ENCODE measurements at places on chromosomes 13 and 19.

- DNase-seq: peak; percentile 43
These were observed 8.9 kb downstream of the ATG4D start for GRCh38 chr19:10552510-10553053.

DNA sequence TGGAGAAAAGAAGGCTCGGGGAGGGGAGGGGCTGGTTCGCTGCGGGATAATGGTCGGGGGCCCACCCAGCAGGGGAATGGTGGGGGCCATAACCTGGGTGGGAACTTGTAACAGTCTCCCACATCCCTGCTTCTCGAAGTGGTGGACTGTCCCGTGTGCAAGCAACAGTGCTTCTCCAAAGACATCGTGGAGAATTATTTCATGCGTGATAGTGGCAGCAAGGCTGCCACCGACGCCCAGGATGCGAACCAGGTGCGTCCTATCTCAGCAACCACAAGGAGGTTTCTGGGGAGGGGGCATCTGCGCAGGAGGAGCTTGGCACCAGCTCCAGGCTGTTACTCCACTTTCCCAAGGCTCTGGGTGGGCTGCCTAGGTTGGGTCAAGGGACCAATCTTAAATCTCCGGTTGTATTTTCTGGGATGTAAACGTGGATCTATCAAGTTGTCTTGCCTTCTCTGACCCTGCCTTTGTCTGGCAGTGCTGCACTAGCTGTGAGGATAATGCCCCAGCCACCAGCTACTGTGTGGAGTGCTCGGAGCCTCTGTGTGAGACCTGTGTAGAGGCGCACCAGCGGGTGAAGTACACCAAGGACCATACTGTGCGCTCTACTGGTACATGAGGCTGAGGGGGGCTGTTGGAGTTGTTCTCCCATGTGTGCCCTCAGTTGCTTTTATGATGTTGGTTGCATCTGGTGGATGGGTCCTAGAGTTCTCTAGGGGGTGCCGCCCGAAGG lies 1.6 kb downstream of the TRIM28 start:
- no peak for DNase-seq

- DNase-seq: no peak
These were observed 1.6 kb upstream of the APOC1 start for GRCh38 chr19:44912854-44913253.

GRCh38 chr13:21567714-21568113 lies 36.3 kb downstream of the MICU2 start:
- no peak for DNase-seq

- no peak for DNase-seq
These were observed 1090.4 kb downstream of the PCDH9 start for GRCh38 chr13:66139701-66140100.

- no peak for DNase-seq
These were observed 53.5 kb downstream of the KATNAL1 start for GRCh38 chr13:30253830-30254229.

DNA sequence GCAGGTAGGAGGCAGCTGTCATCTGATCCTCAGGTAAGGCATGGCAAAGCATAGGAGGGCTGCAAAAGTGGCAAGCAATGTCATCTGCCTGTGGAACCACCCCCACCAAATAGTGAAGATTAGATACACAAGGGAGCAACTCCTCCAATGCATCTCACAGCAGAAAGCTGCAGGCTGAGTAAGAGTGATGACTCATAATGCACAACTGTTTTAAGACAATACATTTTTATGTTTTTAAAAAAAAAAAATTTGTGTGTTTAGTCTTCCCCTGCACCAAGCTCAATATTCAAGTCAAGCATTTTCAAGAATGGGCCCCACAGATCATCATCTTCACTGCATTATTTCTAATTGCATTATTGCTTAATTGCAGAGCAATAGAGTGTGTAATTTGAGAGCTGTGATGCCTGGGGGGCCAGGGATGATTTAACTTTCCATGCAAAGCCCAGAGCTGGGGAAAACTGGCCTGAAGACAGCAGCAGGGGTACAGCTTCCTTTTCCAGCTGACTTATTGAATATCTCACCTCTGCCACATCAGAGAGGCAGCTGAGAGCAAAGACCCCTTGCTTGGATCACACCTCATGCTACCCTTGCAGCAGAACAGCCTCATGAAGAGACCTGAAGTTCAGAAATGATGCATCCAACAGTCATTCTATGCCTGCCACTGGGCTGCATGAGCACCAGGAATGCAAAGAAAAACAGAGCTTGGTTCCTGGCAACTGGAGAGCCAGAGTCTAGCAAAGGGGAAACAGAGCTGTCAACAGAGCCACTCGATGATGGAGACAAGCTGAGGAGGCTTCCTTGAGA lies 22.7 kb upstream of the POP4 start:
- DNase-seq: peak; percentile 44

DNA sequence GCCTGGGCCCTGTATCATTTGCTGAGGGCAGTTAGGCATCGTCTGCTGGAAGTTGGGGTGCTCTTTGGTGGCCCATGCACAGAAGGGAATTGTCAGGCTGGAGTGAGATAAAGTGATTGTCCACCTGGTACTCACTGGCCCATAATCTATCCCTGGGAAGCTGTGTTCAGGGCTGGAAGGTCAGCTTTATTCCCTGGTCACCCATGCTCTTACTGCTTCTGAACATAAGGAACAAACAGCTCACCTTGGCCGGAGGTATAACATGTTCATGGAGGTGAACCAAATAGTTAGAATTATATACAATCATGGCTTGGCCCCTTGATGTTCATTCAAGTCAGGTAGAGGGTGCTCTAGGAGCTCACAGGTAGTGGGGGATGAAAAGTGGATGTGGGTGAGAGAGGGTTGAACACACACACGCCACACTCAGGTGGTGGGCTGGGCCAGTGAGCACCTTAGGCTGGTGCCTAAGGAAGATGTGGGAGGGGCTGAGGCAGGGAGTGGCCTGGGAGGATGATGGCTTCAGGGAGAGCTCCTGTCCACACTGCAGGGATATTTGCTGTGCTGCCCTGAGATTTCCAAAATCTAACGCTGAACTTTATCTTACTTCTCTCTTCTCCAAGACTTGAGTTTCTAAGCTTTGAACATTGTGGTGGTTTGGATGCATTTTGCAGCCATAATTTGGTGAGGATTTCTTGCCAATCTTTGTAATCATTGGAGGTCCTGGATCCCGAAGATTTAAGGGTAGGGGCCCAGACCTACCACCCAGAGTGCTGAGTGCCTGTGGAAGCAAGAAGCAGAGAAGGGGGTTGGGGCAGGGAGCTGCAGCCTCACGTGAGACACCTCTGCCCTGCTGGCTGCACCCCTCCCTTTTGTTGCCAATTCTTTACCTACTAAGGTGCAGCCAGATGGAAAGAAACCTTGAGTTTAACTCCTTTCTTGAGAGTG lies 420.6 kb downstream of the ZNF536 start:
- no peak for DNase-seq

DNA sequence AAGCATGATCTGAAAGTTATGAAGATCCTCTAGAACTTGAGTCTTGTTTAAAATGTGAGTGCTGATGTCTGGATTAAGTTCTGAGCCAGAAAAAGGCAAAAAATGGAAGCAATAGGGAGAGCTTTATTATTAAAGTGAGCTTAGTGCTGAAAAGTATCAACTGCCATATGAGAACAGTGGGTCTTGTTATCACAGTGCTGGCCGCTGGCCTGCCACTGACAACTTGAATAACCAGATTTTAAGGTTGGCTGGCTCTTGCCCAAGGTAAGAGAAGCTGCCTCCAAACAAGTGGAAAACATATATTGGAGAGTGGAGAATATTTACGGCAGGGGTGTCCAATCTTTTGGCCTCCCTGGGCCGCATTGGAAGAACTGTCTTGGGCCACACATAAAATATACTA lies 33.9 kb downstream of the NUFIP1 start:
- DNase-seq: no peak

Measured in fibroblast of mammary gland (primary cell).